ENCODE measurements at places on chromosomes 16 and 17.
A peak's percentile ranks its signal among the peaks of the same experiment; 100 is the strongest.

DNA sequence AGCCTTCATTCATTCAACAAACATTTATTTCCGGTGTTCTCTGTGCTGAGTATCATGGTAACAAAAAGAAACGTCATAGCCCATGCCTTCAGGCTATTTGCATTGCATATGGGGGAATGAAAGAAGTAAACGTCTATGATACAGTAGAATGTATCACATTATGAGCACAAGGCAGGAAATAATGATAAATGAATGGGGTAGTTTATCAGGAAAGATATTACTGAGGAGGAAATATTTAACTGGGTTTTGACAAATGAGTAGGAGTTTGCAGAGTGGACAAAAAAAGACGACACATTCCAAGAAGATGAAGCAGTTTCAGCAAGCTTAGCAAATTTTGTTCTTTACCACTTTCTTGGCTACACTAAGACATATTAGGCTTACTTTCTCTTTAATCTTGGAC, 1.3 kb upstream of the KRTAP4-7 start:
- no peak for DNase-seq

- no peak for DNase-seq
These were observed 20.0 kb downstream of the TRAF4 start for GRCh38 chr17:28763804-28764266.

DNA sequence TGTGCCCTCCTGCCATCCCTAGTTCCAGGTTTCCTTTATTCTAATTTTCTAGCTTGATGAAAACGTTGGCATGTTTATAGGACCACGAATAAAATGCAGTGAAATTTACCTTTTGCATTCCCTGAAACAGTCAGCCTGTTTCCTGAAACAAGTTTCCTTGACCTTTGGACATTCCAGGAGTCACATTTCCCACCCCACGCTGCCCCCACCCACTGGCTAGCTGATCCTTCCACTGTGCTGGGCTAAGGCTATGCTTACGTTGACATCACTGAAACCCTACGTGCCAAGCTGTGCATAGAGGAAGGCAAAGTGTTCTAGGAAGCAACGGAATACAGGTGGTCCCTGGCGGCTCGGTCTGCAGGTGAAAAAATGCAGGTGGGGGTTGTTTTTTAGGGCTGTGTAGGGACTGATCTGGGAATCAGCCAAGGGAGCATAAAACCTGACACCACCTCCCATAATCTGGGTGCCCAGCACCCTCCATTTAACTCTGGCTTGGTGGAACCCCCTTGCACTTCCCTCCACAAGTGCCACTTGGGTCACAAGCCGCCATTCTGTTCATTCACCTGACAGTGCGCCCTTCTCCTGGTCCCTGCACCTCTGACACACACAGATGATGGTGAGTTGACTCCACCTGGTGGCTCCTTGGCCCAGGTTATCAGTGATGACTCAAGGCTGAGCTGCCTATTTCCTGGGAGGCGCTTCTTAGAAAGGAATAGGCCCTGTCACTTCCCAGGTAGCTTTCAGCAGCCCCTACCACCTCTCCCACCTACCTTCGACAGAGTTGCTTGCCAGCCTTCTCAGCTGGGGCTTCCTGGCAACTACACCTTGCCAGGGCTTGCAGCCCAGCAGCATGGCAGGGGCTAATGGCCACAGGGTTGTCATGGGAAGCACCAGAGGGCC, 83.7 kb downstream of the N4BP1 start:
- no peak for DNase-seq

DNA sequence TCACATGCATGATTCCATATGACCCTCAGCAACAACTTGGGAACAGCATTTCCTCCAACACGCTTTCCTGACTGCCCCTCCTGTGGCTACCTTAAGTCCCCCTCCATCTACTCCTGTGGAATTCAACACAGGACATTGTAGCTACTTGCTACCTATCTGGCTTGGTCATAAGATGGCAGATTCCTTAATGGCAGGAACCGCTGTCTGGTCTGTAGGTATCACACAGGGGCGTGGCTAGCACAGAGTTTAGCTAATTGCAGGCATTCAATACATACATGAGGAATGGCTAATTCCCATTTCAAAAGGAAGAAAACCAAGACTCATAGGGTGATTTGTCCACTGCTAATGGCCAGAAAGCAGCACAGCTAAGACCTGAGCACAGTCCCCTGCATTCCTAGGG, 8.6 kb downstream of the LRRC59 start:
- no peak for DNase-seq

DNA sequence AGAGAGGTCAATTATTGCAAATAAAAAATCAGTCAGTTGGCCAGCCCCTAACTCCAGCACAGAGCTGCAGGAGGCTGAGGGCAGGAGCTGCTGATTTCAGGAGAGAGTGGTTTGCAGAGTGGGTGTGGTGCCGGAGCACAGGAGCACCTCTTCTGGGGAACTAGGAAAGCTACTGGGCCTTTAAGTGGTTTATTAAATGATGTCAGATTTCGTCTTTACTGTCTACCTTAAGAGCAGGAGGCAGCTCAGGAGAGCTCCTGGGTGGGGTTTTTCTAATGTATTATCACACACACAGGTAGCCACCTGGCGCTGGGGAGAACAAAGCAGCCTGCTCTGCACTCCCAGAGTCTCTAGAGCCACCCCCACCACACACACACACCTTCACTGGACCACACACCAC, 11.5 kb upstream of the HAS3 start:
- DNase-seq: no peak

GRCh38 chr16:89602273-89602951, 11.0 kb upstream of the DPEP1 start:
- peak; percentile 46 for DNase-seq

DNA sequence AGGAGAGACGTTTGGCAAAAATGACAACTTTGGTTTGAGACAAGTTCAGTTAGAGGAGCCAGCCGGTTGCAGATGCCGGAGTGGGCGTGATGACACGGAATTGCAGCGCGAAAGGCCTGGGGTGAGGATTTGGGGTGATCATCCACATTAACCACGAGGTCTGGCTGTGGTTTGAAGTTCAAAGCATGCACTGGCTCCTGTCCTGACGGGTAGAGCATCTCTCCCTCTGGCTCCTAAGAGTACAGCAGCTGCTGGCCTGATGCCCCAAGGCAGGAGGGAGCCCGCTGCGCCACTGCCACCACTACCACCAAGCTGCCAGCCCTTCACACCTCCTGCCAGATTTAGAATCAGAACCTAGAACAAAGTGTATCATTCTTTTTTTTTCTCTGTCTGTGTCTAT, 3.7 kb downstream of the RHBDL3 start:
- no peak for DNase-seq

- no peak for DNase-seq
These were observed at the start of gene CCDC102A for GRCh38 chr16:57536306-57537193. Gene CCDC102A, minus strand, starts transcription at chr16:57536571. Its CDS starts 7,394 bp downstream, at chr16:57529177.

GRCh38 chr16:54707813-54708212, 222.9 kb upstream of the IRX5 start:
- DNase-seq: no peak

DNA sequence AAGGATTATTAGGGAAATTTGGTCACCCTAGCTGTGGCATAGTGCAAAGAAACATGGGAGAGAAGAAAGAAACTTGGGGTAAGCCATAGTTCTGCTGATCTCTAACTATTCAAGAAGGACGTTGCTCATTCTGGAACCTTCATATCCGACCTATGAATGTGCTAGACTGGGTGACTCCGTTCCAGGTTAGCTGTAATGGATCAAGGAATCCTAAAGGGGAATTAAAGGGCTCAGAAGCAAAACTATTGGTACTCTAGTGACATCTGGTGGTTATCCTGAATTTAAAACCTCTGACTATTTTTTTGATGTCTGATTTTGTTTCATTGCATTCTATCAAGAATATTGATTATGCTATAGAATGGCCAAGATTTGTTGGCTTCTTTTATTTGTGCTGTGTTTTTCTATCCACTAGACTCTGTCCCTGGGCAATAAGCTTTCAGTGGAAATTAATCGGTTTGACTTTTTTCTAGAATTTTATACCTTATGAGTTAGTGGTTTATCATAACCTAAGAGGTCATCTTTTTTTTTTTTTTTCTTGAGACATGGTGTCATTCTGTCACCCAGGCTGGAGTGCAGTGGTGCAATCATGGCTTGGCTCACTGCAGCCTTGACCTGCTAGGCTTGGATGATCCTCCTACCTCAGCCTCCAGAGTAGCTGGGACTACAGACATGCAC, 19.5 kb downstream of the PCTP start:
- no peak for DNase-seq

DNA sequence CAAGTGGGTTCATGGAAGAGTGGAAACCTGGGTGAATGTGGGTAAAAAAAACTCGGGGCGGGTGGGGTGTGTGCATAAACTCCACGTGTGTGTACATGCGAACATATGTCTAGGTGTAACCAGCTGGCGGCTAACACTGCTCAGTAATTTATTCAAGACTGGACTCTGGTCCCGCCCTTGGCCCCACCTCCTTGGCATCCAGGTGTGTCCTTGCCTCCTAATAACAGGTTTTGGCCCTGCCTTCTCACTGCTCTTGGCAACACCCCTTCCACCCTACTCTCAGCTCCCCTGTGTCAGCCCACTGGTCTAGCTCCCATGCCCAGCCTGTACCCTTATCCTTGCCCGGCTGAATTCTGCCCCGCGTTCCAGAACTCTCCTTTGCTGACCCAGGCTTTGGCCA, 8.3 kb downstream of the FLII start:
- no peak for DNase-seq

- DNase-seq: no peak
These were observed 3.0 kb downstream of the APPBP2 start for GRCh38 chr17:60522889-60523626.

Data from HS-27A (cell line).